ENCODE measurements at places on chromosomes 12 and 14. TPM values are rescaled to one million over a fixed set of nuclear protein-coding genes. Genes with fewer than 3 reads are reported as not detected.

Gene FZD10
- not detected for total RNA-seq

Gene C12orf54
- total RNA-seq: not detected

Gene NKX2-8
- not detected for total RNA-seq

Gene CFAP54
- total RNA-seq: 0.53 TPM

Gene HVCN1
- 0.11 TPM for total RNA-seq

Gene ETFBKMT
- 0.74 TPM for total RNA-seq

Gene POTEM
- 1.9 TPM for total RNA-seq

Gene VAMP1
- 12.0 TPM for total RNA-seq

Gene BDKRB2
- 0.11 TPM for total RNA-seq

Gene TESPA1
- total RNA-seq: not detected

Gene ADCY6
- 23.9 TPM for total RNA-seq

Gene HHIPL1
- not detected for total RNA-seq

Gene PLEKHD1
- 0.05 TPM for total RNA-seq

Gene AQP6
- total RNA-seq: 0.26 TPM

Gene ESPL1
- 33.5 TPM for total RNA-seq

Gene CLEC4C
- not detected for total RNA-seq

Gene NUDT14
- 5.0 TPM for total RNA-seq

Gene SOS2
- 8.3 TPM for total RNA-seq

Gene AMN
- total RNA-seq: not detected

Gene KCNJ8
- 0.27 TPM for total RNA-seq

Gene GPR84
- 0.16 TPM for total RNA-seq

Gene KCNC2
- total RNA-seq: not detected

Gene DLK1
- not detected for total RNA-seq

Gene SAMD15
- 2.6 TPM for total RNA-seq

Gene GPD1
- 0.53 TPM for total RNA-seq

Gene TMEM121
- total RNA-seq: 15.5 TPM

Gene FAR2
- total RNA-seq: 14.8 TPM

Gene GPHN
- 14.8 TPM for total RNA-seq

Gene GALNT6
- 9.7 TPM for total RNA-seq

Gene KRT75
- total RNA-seq: not detected

Gene TBC1D30
- total RNA-seq: 5.3 TPM

Gene RTN1
- 0.34 TPM for total RNA-seq

Gene MMP19
- 3.9 TPM for total RNA-seq

Gene LALBA
- total RNA-seq: not detected

Gene A2ML1
- total RNA-seq: not detected

Gene LDHB
- total RNA-seq: 1,090 TPM

Gene LTA4H
- total RNA-seq: 64.3 TPM

Gene GALNT16
- total RNA-seq: 0.08 TPM

Gene GSC
- total RNA-seq: 2.6 TPM

Gene GUCY2C
- not detected for total RNA-seq

Gene MYF5
- total RNA-seq: not detected

Gene KRT86
- 3.0 TPM for total RNA-seq

Gene MAGOHB
- total RNA-seq: 81.4 TPM

Gene NEUROD4
- total RNA-seq: not detected

Gene ZNF891
- 1.4 TPM for total RNA-seq

Gene ADAM20
- total RNA-seq: 0.48 TPM

Gene DPY19L2
- 1.3 TPM for total RNA-seq

Gene OVCH1
- not detected for total RNA-seq

Gene MYH6
- not detected for total RNA-seq

Gene RNASE3
- total RNA-seq: not detected

Gene CLEC4A
- not detected for total RNA-seq

Gene PSMC1
- 133 TPM for total RNA-seq

Gene TGM1
- total RNA-seq: 1.1 TPM

Gene SLCO1B3
- 0.50 TPM for total RNA-seq

Gene SYNE3
- total RNA-seq: 6.8 TPM

Gene MED6
- total RNA-seq: 31.3 TPM

Gene SSPN
- not detected for total RNA-seq

Gene SPIC
- total RNA-seq: not detected

Gene RD3L
- total RNA-seq: not detected

Gene EEF1AKMT3
- 3.0 TPM for total RNA-seq
